Naive B cell (primary cell): ENCODE measurements at places on chromosomes 4 and X. TPM values are rescaled to one million over a fixed set of nuclear protein-coding genes. Genes with fewer than 3 reads are reported as not detected.

DNA sequence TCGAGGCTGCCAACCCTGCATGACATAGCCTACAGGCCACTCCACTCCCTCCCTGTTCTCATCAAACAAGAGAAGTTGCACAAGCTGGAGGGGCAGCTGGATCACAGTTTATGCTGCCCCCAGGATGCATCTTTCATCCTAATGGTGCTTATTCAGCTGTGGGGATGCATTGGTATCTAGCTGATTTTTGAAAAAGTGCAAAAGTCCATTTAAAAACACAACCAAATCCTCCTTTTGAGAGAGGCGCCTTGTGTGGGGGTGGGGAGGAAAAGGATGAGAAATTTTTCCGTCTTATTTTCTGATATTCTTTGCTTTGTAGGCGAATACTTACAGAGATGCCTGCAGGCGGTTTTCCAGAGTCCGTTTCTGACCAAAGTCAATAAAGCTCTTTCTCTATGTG lies 276.4 kb upstream of the BOD1L1 start:
- H3K27me3 ChIP-seq: no peaks in the 10 kb centered on the region
- no peaks in the 10 kb centered on the region for H3K36me3 ChIP-seq
- H3K4me1 ChIP-seq: no peaks in the 10 kb centered on the region
- no peak overlapping the region for H3K27ac ChIP-seq

- H3K36me3 ChIP-seq: peaks cover 15% of the 10 kb centered on the region
- no peaks in the 10 kb centered on the region for H3K27me3 ChIP-seq
- H3K4me1 ChIP-seq: peaks cover 11% of the 10 kb centered on the region
- H3K4me3 ChIP-seq: no peak overlapping the region
- DNase-seq: no peak
Observed at GRCh38 chrX:118773782-118774181, 46.4 kb downstream of the IL13RA1 start.

- H3K27me3 ChIP-seq: no peaks in the 10 kb centered on the region
Observed at GRCh38 chrX:68355629-68355920, 77.7 kb downstream of the OPHN1 start.

- H3K36me3 ChIP-seq: peaks cover 22% of the 10 kb centered on the region
- no peak for DNase-seq
- no peak overlapping the region for H3K27ac ChIP-seq
- H3K27me3 ChIP-seq: no peaks in the 10 kb centered on the region
- H3K4me3 ChIP-seq: no peak overlapping the region
Observed at GRCh38 chr4:3512719-3513118, 19.5 kb downstream of the LRPAP1 start.

GRCh38 chr4:3851211-3851610 lies 85.0 kb downstream of the ADRA2C start:
- DNase-seq: no peak
- no peak overlapping the region for H3K4me3 ChIP-seq
- peaks cover 38% of the 10 kb centered on the region for H3K27me3 ChIP-seq
- no peak overlapping the region for H3K27ac ChIP-seq

Gene GPR143
- 0.23 TPM for polyA plus RNA-seq

Gene TLR2
- polyA plus RNA-seq: 2.1 TPM

Gene CT55
- not detected for polyA plus RNA-seq
